ENCODE measurements at places on chromosomes 1 and 21. TPM values are rescaled to one million over a fixed set of nuclear protein-coding genes. Genes with fewer than 3 reads are reported as not detected.

PAQR6 gene
- 30.1 TPM for total RNA-seq

DNA sequence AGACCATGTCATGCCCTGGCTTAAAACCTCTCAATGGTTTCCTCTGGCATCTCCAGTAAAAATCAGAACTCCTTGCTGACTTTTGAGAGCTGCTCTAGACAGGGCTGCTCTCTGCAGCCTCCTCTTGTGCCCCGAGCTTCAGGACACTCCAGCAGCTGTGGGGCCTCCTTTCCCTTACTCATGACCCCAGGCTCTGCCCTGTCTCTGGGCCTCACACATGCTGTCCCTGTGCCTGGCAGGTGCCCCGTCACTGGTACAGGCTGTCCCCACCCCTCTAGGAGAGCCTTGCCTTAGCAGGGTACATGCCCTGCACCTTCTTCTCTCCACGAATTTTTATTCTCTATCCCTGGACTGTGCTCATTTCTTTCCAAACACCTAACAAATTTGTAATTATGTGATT lies 43.2 kb downstream of the HIVEP3 start:
- H3K27ac ChIP-seq: no peak overlapping the region
- no peaks in the 10 kb centered on the region for H3K36me3 ChIP-seq
- DNase-seq: no peak
- H3K27me3 ChIP-seq: no peaks in the 10 kb centered on the region
- H3K4me3 ChIP-seq: no peak overlapping the region
- peaks cover 36% of the 10 kb centered on the region for H3K4me1 ChIP-seq

- peaks cover 21% of the 10 kb centered on the region for H3K36me3 ChIP-seq
- no peak overlapping the region for H3K27ac ChIP-seq
- no peaks in the 10 kb centered on the region for H3K27me3 ChIP-seq
- no peak for DNase-seq
Observed at GRCh38 chr21:37478794-37479193, 112.2 kb downstream of the DYRK1A start.

DNA sequence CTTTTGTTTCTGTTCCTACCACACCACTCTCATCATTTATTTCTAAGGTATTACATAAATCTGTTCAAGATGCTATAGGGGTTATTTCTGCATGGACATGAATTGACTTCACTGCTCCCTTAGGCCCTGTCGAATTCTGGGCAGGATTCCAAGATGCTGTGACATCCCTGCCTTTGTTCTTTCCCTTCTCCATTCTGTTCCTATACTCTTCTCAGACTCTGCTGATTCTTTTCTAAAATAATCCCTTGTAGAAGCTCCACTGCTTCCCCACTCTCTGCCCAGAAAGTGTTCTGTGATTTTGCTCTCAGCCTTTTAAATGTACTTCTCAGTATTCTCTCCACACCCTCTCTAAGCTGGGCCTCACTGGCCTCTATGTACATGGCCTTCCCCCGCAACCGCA lies 99.2 kb downstream of the PHTF1 start:
- no peak overlapping the region for H3K4me3 ChIP-seq
- no peak for DNase-seq
- peaks cover 29% of the 10 kb centered on the region for H3K4me1 ChIP-seq
- H3K27ac ChIP-seq: peak overlapping the region; percentile 75
- H3K36me3 ChIP-seq: peaks cover 4% of the 10 kb centered on the region
